ENCODE measurements at places on chromosomes 3 and 15.

GRCh38 chr15:88982304-88982945, 69.2 kb upstream of the MFGE8 start:
- no peak for DNase-seq

DNA sequence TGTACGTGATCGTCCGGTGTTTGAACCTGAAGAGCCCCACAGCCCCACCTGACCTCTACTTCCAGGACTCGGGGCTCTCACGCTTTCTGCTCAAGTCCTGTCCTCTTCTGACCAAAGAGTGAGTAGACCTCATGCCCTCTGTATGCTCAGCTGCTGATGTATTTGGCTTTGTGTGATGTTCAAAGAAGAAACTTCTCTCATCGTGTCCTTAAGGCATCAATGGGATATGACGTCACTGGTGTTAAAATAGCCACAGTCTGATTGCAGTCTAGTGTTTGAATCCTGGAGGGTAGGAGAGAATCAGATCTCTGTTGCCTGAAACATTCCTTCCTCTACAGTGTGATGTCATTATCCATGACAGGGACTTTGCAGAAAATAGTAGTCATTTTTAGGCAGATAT, 28.1 kb downstream of the ABHD2 start:
- DNase-seq: no peak

- no peak for DNase-seq
Observed at GRCh38 chr15:77126529-77127326, 55.8 kb upstream of the TSPAN3 start.

DNA sequence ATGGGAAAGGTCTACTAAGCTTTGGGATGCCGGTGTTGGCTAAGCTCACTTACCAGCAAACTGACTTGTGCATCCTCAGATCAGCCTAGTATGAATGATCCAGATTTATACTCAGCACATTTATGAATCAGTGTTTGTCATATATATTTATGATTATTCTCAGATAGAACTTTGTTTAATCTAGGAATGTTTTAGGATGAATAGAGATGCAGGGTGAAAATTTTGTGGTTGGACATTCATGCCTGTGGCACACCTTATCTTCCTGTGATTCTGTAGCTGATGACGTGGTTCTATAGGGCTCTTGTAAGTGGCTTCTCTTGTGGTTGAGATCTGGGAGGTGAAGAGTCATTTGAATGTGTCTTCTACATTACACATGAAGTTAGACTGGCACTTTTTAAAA, 11.4 kb downstream of the CDIN1 start:
- no peak for DNase-seq

DNA sequence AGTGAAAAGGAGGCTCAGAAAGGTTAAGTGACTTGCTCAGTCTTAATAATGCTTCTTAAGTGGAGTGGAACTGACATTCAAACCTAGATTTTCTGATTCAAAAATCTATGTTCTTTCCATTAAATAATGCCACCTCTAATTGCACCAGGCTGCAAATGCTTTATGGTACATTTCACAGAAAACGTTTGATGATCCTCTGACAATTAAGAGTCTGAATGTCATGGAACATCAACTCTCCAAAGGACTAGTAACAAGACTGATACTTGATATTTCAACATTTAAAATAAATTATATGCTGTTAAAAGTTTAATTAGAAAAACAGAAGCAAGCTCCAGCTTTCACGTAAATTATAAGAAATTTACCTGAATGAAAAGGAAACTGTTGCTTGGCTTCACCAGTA, 151.5 kb downstream of the TBL1XR1 start:
- no peak for DNase-seq

DNA sequence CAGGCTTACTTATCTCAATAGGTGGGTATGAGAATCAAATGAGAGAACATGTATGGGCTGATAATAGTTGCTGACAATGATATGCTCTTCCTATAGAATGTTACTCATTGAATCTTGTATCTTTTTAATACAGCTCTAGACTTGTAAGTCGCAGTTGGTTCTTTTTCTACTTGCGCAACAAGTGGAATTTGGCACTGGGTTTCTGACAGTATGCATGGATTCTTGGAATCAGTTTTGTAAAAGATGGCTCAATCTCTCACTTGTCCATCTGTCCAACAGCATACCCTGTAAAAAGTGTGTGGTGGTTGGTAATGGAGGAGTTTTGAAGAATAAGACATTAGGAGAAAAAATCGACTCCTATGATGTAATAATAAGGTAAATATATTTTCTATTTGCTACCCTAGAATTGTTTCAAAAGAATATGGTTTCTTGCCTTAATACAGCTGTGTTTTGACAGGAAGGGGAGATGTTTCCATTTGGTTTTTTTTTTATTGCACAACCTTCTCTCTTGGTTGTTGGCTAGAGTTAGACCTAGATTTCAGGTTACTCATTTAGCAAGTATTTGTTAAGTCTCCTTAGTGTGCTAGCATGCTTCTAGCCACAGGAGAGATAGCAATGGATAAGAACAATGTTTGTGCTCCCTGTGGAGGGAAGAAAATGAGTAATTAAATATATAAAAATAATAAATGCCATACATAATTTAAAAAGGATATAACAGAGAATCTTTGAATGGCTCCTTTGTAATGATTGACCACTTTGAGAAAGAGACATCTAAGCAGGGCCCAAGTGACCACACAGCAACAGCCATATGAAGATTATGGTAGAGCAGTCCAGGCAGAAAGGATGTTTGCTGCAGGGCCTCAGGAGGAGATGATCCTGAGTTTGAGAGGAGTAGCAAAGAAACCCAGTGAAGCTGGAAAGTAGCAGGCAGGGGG, 21.8 kb downstream of the ST3GAL6 start:
- DNase-seq: no peak

DNA sequence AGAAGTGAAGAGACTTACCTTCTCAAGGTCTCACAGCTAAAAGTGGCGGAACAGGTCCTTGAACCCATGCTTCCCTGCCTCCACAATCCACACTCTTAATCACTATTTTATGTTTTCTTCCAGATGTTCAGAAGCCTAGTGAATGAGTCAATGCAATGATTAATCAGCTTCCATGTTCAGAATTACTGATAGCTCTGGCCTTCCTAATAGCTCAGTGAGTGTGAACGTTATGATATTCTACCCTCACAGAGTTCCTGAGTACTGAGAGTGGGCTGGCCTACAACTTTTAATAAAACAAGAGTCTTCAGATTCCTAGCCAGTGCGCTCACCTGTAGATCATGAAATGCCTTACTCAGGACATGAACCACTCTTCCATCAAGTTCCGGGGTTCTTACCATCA, 443.0 kb upstream of the ADAMTS9 start:
- DNase-seq: no peak

GRCh38 chr3:12708584-12709192, 44.8 kb upstream of the RAF1 start:
- no peak for DNase-seq

GRCh38 chr15:76776969-76777368, 128.2 kb downstream of the SCAPER start:
- no peak for DNase-seq

DNA sequence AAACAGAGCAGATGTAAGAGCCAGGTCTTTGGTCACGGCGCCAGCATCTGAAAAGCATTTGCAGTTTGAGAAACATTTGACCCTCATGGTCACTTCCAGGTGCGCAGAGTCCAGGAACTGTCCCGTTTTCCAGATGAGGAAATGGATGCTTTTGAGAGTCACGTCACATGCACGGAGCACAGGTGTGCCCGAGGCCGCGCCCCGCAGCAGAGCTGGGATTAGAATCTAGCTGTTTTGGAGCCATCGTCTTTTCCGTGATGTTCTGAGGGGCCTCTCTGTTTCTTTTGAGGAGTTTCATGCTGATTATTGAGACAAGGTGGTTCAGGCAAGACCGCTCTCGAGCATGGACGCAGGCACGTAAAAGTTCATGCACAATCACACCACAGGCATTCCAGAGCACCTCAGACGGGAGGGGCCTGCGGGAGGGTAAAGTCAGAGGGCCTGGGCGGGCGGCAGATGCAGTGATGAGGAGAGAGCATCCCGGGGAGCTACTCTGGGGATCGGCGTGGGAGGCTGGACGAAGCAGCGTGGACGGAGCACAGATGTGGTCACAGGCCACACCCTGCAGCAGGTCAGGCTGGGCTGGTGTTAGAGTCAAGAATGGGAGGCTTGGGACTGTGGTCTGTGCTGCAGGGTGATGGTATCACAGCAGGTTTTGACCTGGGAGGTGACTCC, 139.2 kb upstream of the MEF2A start:
- DNase-seq: no peak

- DNase-seq: no peak
Observed at GRCh38 chr3:196412704-196413103, 19.5 kb downstream of the UBXN7 start.
